Cerebellar nuclear complex (tissue), 1 donor: ENCODE measurements at places on chromosomes 11 and 22.
A peak's percentile ranks its signal among the peaks of the same experiment; 100 is the strongest.

GRCh38 chr11:15286465-15286864 lies 171.7 kb downstream of the INSC start:
- DNase-seq, result no peak

GRCh38 chr22:35479985-35480550 lies 60.6 kb upstream of the RASD2 start:
- no peak for DNase-seq

- no peak for DNase-seq
Measured at GRCh38 chr22:23673826-23674690, 16.8 kb upstream of the RGL4 start.

GRCh38 chr11:74444173-74444826 lies 23.0 kb downstream of the KCNE3 start:
- no peak for DNase-seq

DNA sequence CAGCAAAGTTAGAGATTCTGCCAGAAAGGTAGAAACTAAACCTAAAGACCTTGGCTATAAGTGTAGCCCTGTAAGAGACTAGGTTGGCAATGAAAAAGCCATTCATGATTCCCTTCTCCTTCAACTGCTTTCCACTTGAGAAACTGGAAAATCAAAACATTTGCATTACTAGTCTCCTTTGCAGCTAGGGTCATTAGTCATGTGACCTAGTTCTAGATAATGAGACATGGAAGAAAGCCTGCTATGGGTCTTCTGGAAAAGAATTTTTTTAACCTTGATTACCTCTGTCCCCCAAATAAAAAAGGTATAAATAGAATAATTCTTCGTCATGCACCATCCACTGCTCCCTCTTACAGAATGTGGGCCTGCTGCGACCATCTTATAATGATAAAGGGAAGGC lies 80.1 kb downstream of the SOX6 start:
- no peak for DNase-seq

GRCh38 chr11:26830757-26831156 lies 108.9 kb upstream of the SLC5A12 start:
- DNase-seq, result no peak

DNA sequence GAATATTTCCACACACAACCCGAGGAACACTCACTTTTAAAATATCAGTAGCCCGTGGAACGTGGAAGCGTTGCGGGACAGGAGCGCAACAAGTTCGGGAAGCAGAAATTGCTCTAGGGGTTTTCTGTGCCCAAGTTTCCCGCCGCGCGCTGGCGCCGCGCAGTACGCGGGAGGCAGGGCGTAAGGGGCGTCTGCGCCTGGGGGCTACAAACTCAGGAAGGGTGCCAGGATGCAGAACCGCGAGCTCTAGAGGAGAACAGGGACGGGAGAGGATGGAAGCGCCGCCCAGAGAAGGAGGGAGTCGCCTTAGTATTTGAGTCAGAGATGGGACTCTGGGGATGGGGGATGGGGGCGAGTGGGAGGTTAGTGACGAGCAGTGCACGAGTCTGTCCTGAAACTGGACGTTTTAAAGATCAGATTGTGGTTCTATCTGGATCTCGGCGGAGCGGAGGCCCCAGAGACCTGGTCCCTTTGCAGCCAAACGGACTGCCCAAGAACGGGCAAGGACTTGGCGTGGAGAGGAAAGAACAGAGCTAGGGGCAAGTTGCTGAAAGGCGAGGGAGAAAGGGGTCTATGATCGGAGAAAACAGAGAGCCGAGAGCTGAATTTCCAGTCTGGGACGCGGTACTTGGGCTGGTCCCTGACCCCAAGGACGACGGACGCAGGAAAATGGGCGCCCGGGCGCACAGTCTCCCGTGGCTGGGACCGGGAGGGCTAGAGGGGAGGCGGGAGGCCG lies 4.7 kb downstream of the BSX start:
- DNase-seq, result no peak

GRCh38 chr22:36333644-36334043 lies 54.1 kb downstream of the MYH9 start:
- no peak for DNase-seq

GRCh38 chr22:38455076-38455529 lies at the start of gene KCNJ4:
KCNJ4 (minus strand) TSS chr22:38455199; CDS start chr22:38428132, 27,067 bp downstream.
- DNase-seq, result no peak

DNA sequence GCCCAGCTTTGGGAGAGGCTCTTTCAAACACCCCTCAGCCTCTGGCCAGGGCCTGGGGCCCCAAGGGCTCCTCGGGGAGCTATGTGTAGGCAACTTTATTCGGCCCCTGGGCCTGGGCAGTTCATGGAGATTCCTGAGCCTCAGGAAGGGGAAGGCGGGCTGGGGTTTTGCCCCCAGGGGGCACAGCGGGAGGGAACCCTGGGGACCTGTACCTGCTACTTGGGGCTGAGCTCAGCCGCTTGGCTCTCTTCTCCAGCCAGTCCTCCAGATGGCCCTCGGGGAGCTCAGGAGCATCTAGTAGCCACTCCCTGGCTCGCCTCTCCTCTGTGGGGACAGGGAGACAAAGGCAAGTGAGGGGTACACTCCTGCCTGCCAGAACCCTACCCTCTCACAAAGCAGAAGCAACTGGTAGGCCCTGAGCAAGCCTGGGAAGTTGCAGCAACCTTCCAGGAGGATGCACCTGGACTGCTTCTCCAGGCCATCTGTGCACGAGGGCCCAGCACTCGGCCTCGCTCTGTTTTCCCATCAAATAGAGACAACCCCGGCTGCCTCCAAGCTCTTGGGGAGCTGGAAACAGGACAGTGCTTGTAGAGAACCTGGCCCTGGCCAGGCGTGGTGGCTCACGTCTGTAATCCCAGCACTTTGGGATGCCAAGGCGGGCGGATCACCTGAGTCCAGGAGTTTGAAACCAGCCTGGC lies 18.5 kb downstream of the CABP7 start:
- peak; percentile 50 for DNase-seq

GRCh38 chr11:116061322-116061721 lies 557.1 kb upstream of the CADM1 start:
- no peak for DNase-seq

- DNase-seq, result no peak
Measured at GRCh38 chr11:47940904-47941649, 39.3 kb upstream of the PTPRJ start.

DNA sequence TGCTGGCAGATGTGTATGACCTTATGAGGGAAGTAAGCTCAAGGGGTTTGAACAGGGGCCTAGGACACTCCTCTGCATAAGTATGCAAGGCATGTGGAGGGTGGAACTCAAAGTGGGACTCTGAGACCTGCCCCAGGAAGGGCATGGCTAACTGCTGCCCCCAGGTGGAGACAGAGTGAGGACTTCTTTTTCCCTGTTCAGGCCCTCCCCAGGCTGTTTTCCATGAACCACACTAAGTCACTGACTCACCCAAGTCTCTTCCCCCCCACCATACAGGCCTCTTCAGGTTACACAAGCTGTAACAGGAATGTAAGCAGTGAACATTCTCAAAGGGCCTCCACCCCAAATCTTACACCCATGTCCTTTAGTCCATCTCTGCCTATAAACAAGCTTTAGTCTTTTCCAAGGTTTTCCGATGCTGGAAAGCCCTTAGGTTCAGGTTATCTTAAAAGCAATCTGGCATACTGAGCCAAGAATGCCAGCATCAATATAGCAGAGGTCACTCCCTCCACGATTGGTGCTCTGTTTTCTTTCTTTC lies 13.1 kb downstream of the EEF1G start:
- DNase-seq, result no peak

DNA sequence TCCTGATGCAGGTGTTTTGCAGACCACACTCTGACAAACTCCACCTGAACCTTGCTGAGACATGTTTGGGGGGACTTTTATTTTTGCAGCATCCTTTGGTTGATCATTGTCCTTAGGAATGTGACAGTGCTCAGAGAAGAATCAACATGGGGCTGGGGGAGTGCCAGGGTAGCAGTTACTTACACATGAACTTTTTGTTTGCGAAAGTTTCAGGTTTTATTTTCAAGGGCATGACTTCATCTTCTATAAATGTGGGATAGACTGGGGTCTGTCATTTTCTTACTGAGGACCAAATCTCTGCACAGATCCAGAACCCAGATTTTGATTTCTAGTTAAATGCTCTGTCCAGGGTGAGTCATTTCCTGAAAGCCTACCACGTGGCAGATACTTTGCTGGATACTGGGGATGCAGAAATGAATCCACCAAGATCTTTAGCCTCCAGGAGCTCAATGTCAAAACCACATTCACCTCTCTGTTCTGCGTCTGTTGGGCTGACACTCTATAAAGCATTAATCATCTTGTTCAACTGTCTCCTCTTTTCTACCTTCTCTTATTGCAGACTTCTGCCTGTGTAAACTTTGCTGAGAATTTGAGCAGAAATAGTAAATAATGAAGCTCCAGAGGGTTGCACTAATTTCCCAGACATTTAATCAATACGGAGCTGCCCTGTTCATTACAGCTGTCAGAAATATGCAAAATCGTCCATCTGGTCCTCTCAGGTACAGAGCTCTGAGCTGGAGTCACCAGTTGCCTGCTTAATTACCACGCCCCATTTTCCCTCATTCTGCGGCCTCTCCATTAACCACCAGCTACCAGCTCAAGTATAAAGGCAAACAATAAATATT lies 387.9 kb downstream of the MIAT start:
- no peak for DNase-seq

- no peak for DNase-seq
Measured at GRCh38 chr11:123386796-123387510, 43.1 kb upstream of the GRAMD1B start.

GRCh38 chr11:92948116-92948515 lies 21.3 kb upstream of the MTNR1B start:
- DNase-seq, result no peak

- DNase-seq, result no peak
Measured at GRCh38 chr11:8988329-8989234, 15.2 kb downstream of the NRIP3 start.

DNA sequence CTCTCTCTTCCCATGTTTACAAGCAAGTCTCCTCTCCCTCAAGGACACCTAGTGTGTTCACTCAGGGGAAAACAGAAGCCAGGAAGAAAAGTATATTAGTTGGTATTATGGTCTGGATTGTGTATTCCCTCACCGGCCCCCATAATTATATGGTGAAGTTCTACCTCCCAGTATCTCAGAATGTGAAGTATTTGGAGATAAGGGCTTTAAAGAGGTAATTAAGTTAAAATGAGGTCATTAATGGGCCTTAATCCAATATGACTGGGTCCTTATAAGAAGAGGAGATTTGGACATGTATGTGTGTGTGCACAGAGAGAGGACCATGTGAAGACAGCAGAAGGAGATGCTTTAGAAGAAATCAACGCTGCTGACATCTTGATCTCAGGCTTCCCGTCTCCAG lies 26.5 kb upstream of the THY1 start:
- DNase-seq, result no peak

DNA sequence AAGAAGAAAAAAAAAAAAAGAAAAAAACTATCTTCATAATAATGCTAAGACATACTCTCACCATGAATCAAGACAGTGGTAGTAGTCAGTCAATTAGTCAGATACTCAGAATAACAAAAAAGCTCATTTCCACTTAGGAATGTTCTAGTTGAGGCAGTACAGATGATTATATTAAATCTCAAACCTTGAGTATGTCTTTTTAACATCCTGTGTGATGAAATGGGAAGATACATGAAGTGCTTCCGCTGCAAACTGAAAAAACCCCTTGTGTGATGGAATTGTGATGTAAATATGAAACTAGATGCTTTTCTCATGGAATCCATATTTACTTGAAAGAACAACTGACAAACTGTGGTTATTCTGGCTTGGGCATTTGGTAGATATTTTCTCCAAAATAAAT lies 13.7 kb downstream of the AMOTL1 start:
- DNase-seq, result no peak

DNA sequence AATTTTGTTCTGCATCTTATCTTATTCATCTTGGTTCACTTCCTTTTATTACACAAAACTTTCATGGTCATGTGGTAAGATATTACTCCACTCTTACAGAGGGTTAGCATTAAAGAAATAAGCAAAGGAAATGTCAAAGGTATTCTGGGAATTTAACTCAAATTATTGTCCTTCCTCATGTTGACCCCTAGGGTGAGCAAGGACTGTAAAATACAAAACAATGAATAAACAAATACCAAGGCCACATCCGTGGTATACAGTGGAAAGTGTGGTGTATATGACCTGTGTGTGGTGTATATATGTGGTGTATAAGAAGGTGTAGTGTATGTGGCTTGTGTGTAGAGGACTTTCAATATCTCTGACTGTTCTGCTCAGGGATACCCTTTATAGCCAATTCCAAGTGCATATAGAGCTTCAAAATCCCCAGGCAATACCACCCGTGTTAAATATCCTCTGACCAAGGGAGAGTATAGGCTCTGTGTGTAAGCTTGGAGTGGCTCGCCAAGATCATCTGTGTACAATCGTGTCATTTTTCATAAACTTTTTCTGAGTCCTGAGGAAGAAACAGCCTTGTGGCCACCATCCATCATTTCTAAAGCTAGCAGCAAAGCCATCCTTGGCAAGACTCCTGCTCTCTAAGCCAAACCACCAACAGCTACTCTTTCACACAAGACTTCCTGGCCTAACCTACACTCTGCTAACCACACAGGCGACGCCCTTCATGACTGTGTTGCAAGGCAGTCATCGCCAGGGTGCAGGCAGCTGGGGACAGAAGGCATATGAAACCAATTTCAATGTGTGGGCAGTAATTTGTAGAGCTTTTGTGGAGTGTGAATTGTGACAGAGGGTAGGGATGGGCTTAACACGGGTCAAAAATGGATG lies 548.0 kb downstream of the ETS1 start:
- no peak for DNase-seq

DNA sequence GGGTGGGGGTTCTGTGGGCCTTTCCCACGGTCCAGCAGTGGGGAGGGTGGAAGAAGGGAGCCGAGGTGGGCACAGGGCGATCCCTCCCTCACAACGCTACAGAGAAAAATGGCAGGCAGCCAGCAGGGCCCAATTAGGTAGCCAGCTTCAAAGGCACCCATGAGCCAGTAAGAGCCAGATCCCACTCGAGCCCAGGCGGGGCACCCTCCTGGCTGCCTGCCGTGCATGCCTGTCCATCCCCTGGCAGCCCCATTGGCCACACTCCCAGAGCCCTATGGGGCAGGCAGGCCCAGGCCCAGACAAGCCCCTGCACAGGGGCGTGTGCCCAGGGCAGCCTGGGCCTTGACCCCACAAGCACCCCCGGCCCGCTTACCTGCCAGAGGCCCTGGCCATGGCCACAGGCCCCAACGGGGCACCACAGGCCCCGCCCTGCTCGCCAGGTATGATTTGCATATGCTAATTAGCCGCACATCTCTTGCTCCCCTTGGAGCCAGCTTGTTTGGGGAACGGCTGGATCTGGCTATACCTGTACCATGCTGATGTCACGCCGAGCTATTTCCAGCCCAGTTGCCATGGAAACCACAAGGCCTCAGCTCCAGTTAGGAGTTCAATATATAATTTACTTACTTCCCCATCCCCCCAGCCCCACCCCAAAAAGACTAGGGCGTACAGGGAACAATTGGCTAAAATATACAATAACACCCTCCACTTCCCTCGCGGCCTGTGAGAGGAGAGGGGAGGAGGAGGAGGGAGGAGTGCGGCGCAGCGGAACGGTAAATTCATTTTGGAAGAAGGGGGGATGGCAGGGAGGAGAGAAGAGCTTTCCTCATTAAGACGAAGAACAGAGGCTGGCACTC lies 47.5 kb upstream of the TCF20 start:
- no peak for DNase-seq

- no peak for DNase-seq
Measured at GRCh38 chr11:90947930-90948329, 725.1 kb upstream of the CHORDC1 start.
